GM18507 (cell line): ENCODE measurements at places on chromosomes 16 and 17.

GRCh38 chr17:78904371-78904770 lies 1.4 kb upstream of the CEP295NL start:
- no peak for DNase-seq

DNA sequence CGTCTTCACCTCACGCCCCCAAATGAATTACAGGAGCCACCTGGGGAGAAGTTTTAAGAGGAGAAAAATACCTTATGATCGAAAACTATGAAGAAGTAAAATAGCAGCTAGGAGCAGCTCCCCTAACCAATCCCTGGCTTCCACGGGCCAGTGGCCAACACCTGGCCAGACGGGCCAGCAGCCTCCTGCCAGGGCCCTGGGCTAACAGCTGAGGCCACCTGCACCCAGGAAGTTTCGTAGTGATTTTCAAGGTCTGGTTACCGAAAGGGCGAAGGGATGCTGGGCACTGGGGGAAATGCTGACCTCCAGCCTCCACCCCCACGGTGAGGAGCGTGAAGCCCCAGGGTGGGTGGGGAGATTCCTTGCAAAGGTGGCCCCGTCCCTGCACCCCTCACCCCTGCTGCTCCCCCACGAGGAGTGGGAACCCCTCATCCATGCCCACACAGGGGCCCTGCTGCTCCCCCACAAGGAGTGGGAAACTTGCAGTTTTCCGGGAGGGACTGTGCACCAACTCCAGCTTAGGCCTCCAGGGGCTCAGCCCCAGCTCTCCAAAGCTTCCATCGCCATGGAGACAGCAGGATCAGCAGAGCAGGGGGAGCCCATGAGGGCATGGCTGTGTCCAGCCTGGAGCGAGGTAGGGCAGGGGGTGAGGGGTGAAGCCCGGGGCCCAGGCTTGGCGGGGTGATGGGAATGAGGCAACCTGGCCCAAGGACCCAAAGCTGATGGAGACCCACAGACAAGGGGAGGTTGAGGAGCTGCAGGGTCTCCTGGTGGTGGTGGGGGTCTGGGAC lies 31.9 kb upstream of the ACSF3 start:
- DNase-seq = no peak

DNA sequence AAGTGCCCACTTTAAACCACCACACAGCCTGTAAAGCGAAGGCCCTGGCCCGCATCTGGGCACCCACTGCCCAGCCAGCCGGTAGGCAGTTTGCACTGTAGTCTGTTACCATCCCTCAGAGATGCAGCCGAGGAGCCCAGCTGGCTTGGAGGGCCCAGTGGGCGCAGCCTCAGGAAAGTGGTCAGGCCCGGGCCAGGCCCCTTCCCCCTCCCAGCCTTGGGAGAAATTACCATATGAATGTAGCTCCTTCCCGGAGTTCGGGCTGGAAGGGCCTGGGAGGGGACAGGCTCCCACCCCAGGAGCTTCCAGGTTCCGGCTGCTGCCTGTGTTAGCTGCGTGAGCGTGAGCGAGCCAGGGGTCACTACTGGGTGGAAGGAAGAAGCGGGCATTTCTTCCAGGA lies 325.4 kb downstream of the SEC14L1 start:
- DNase-seq = no peak

DNA sequence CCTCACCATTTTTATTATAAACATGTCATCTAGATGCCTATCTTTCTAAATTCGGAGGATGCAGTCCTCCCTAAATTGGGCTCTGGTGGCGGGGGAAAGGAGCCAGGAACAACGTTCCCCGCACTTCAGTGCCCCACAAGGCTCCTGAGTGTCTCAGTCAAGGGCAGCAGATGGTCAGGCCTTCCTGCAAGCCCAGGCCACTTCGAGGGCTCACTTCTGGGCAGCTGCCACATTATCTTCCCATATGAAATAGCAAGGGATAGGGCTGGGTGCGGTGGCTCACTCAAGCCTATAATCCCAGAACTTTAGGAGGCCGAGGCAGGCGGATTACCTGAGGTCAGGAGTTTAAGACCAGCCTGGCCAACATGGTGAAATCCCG lies 32.3 kb downstream of the FBXO31 start:
- no peak for DNase-seq

GRCh38 chr17:65430209-65430833 lies 131.1 kb downstream of the AXIN2 start:
- no peak for DNase-seq

GRCh38 chr17:30300818-30301217 lies 9.1 kb upstream of the BLMH start:
- no peak for DNase-seq

DNA sequence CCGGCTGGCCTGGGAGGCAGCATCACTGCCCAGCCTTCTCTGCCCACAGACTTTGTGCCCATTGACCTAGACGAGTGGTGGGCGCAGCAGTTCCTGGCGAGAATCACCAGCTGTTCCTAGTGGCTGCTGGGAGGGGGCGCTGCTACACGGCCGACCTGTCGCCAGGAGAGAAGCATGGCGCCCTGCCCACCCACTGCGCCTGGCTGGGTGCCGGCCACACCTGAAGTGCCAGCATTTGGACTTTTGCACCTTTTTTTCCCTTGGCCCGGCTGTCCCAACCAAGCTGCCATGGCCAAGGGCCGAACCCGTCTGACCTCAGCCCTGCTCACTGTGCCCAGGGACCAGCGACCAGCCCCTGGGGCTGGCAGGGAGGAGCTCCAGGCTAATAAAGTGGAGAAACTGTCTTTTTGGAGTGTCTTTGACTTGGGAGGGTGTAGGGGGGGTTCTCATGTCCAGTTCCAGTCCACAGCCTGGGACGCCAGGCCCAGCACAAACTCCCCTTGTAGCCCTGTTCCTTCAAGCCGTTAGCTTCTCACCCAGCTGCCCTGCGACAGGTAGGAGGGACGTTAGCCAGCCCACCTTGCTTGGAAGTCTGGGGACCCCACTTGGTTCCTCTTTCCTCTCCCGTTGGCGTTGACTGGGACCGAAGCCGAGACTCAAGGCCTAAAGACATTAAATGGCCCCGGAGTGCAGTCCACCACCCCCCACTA lies 939 bp upstream of the WDR90 start:
- peak; percentile 57 for DNase-seq

DNA sequence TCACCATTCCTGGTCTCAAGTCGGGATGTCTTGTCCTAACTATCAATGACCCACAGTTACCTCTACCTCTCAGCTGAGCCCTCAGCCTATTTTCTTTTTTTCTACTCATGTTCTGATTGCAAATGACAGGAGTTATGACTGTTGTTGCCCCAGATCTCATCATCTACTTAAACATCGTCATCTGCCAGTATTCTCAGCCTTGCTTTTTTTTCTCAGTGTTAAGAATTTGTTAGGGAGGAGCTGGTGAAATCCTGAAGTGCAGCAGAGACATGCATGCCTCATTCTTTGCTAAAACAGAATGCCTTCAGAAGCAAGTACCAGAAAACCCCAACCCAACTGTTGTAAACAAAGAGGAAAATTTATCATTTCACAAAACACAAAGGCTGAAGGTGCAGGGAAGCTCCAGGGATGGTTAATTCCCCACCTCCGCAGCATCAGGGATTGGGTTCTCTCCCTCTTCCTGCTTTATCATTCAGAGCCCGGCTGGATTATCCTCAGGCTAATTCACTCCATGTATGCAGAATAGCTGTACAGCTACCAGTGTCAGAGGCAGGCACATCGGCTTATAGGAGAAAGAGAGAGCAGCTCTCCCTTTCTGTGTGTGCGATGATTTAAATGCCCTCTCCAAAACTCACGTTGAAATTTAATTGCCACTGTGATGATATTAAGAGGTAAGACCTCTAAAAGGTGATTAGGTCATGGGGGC lies 540.8 kb upstream of the HSBP1 start:
- DNase-seq = no peak

GRCh38 chr17:17719199-17719940 lies 38.1 kb downstream of the RAI1 start:
- DNase-seq = no peak

DNA sequence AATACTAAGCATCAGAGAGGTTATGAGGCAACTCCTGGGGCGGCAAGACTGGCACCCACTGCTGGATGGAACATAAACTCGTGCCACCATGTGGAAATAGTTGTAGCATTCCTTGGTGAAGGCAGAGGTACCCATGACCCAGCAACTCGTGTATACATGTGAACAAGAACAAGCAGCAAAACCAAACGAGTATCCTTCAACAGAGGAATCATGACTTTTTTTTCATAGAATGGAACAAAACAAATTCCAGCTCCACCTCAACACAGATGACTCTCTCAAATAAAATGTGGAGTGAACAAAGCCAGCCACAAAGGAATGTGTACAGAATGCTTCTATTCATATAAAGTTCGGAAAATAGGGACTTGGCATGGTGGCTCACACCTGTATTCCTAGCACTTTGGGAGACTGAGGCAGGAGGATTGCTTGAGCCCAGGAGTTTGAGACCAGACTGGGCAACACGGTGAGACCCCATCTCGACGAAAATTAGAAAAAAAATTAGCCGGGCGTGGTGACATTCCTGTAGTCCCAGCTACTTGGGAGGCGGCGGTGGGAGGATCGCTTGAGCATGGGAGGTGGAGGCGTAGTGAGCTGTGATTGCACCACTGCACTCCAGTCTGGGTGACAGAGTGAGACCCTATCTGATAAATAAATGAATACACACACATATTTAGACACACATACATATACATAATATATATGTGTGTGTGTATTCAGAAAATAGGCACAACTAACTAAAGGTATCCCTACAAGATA lies 35.3 kb downstream of the B9D1 start:
- no peak for DNase-seq

DNA sequence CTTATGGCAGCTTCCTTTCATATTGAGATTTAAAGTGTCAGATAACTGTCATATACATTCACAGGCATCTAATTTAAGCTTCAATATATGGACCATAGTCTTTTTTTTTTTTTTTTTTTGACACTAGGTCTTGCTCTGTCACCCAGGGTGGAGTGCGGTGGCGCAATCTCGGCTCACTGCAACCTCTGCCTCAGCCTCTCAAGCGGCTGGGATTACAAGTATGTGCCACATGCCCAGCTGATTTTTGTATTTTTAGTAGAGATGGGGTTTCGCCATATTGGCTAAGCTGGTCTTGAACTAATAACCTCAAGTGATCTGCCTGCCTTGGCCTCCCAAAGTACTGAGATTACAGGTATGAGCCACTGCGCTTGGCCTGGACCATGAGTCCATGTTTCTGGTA lies 13.6 kb downstream of the CEP95 start:
- no peak for DNase-seq

DNA sequence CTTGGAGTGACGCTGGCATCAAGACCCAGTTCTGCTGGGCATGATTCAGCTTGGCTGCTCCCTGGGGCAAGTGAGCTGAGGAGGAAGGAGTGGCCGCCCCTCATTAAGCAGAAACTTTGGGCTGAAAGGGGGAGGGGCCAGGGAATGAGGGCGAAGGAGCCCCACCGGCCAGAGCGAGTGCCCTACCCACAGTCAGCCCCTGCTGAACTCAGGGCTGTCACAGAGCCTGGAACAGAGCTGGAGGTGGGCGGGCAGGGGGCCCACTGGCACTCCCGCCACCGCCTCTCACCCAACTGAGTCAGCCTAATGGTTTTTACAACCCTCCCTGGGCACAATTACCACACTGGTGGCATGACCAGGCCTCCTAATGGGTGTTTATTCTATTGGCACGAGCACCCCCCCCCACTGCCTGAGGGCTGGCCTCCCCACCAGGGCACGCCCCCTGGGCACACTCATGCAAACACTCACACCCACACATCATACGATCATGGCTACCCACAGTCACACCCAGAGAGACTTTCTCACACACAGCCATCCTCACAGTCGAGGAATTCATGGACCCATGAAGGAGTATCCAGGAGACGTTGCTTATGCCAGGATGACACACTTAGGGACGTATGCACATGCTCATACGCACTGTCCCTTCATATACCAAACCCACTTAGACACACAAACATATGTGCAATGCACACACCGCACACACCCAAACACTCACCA lies 19.2 kb downstream of the UNC119 start:
- DNase-seq = no peak

DNA sequence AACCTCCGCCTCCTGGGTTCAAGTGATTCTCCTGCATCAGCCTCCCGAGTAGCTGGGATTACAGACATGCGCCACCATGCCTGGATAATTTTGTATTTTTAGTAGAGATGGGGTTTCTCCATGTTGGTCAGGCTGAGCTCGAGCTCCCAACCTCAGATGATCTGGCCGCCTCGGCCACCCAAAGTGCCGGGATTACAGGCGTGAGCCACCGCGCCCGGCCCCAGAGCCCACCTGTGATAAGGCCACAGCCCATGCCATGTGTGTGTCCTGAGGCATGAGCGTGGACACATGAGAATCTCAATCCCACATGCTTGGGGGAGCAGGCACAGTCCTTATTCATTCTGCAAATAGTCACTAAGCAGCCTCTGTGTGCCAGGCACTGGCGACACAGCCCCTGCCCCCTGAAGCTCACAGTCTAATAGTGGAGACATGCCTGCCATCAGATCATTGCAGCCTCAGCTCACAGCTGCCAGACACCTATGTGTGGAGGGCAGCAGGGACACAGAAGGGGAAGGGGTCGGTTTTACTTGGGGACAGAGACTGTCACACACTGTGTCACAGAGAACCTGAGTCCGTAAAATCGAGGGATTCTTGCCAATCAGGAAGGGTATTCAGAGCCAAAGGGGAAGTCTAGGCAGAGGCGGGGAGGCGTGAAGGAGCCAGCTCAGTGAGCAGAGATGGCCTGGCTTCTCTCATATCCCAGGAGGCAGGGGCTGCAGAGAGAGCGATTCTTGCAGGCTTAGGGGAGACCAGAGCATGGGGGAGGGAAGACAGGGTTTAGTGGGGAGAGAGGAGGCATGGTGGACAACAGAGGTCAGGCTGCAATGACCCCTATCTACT lies 9.4 kb upstream of the ABCC3 start:
- DNase-seq = no peak

DNA sequence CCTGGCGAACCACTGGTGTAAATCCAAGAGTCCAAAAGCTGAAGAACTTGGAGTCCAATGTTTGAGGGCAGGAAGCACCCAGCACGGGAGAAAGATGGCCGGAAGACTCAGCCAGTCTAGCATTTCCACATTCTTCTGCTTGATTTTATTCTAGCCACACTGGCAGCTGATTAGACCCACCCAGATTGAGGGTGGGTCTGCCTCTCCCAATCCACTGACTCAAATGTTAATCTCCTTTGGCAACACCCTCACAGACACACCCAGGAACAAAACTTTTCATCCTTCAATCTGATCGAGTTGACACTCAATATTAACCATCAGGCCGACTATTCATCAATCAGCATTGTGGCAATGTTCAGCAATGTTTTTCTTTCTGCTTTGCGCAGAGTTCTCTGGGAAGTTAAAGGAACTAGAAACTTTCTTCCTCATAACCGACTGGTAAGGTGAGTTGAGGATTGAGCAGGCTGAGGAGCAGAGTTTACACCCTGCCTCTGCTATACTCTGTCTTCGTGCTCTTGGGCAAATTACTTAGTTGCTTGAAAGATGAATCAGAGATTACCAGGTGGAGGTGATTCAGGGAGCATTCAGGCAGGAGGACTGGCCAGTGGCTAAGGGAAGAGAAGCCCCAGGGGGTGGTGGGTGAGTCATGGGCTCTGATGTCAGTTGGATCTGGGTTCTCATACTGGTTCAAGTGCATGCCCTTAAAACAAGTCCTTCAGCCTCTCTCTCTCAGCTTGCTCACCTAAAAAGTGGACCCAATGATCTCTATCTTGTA lies 28.2 kb upstream of the BRD7 start:
- no peak for DNase-seq
